ENCODE measurements at places on chromosomes 16 and 17.

DNA sequence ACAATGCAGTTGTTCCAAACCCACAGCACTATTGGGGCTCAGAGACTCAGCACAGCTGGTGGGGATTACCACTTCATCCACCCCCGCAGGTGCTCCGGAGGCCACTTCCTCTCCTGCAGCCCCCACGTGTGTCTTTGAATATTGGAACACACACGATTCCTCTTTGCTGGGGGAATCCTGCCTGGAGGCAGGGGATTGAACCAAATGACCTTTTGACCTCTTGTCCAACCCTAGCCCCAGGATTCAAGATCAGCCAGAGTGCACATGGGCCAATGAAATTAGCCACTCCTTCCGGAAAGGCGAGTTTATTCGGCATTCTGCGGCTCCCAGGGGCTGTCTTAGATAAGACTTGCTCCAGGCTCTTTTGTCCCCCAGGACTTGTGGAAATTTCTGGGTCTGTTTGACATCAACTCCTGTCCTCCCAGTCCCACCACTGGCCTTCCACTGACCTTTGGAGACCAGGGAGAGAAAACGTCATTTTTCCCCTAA is 350.2 kb downstream of the FOXL1 start:
- no peak for DNase-seq

DNA sequence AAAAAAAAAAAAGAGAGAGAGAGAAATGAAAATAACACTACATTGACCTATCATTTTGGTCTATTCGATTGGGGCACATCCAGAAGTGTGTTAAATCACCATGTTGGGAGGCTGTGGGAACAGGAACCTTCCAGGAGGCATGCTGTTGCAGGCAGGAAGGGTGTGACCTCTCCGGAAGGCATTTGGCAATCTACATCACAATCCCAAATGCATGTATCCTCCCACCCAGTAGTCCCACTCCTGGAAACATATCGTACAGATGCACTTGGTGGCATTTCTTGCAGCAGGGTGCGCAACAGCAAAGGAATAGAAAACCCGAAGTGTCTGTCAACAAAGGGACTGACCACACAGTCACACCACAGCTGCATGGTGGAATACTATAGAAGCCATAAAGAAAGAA is 7.9 kb downstream of the PLLP start:
- no peak for DNase-seq

DNA sequence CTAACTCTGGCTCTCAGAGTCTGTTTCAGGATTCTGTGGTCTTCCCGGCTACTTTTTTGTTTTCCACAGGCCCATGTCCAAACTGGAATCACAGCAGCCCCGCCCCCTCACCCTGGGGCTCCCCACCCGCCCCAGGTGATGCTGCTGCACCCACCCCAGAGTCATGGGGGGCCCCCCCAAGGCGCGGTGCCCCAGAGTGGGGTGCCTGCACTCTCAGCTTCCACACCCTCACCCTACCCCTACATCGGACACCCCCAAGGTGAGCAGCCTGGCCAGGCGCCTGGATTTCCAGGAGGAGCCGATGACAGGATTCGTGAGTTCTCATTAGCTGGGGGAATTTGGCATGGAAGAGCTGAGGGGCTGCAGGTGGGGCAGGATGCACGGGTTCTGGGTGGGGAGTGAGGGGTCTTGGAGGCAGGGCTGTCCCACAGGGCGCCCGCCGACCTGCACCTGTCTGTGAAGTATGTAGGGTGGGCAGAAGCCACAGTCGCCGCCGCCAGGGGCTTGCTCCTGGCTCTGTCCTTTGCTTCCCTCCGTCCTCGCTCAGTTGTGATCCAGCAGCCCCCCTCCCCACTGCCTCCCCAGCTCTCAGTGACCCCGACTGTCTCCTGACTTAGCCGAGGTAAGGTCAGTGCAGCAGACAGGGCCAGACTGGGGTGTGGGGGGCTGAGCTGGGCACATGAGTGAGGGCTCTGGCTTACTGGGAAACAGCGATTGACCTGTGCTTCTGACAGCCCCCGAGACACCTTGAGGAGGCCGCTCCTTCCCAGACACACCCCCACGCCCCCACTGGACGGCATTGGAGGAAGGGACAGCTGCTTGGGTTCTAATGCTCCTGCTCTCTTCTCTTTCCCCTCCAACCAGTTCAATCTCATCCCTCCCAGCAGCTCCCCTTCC is 10.0 kb downstream of the TUFM start:
- no peak for DNase-seq

DNA sequence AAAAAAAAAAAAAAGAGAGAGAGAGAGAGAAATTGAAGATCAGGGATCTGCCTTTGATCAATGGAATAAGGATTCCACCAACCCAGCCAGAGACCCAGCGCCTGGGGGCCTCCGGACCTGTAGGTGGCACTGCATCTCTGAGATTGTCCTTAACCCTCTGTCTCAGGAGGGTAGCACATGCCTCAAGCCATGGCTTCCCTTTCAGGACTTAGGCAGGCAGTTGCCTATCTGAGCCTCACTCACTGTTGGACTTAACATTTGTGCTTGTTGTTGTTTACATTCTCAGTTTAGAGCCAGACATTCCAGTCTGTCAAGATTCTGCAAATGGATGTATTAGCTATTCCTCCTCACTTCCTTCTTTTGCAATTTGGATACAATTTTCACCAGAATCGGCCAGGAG is 5.1 kb upstream of the SCNN1B start:
- peak; percentile 6 for DNase-seq

- no peak for DNase-seq
These were observed 39.8 kb upstream of the XYLT1 start for GRCh38 chr16:17510567-17510966.

DNA sequence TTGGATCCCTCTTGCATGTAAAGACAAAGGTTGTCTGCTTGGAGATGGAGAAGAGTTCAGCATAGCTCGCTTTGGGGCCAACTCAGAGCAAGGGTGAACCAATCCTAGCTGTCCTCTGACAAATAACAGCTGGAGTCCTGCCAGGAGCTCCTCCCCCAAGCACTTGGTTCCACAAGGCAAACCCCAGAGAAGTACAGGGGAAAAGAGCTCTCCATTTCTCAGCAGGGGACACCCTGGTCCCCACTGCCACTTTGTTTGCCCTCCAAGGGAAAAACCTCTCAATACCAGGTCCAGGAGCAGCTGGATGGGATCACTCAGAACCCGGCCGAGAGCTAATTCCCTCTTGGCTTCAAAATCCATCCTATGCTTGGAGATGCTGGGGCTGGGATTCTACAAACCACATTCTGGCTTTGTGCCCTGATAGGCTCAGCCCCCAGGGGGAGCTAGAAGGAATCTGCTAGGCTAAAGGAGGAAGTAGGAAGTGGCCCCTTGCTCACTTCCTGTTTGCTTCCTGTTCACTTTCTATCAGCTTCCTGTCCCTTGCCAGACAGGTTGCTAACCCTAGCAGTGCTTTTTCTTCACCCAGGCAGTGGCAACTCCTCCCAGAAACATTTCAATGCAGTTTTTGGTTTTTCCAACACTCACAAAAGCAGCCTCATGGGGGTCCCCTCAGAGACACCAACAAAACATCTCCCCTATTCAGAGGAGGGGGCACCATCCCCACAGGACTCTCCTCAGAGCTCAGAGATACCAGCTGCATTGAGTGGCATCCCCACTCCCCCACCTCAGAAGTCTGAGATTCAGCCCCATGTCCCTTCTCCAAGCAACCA is 30.7 kb downstream of the CDRT4 start:
- peak; percentile 93 for DNase-seq

DNA sequence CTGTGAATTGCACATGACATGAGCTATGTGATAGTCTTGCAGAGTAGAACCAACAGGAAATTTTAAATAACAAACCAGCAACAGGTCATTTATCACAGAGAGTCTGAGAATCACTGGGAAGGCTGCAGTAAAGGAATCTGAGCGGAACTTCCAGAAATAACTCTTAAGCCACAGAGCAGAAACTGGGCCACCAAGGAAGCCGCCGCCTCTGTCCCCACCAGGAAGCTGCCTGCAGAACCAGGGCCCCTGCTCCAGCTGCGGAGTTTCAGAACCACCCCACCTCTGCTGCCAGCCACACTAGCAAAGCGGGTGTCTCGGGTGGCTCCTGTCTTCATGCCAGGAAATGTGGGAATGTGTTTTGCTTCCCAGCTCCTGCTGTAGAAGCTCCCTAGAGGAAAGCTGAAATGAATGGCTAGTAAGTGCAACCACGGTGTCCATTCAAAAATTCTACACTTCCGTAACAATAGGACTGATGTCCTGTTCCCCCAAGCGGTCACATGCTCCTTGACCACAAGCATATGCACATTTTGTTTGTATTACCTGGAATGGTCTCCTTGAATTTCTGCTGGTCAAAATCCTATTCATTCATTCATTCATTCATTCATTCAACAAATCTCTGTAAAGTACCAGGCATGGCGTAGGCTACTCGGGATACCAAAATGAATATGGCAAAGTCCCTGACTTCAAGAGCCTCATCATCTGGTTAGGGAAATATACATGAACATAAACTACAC is 7.7 kb upstream of the ITPRIPL2 start:
- DNase-seq = no peak

GRCh38 chr16:85392756-85393673 is 220.1 kb upstream of the GSE1 start:
- DNase-seq = no peak

DNA sequence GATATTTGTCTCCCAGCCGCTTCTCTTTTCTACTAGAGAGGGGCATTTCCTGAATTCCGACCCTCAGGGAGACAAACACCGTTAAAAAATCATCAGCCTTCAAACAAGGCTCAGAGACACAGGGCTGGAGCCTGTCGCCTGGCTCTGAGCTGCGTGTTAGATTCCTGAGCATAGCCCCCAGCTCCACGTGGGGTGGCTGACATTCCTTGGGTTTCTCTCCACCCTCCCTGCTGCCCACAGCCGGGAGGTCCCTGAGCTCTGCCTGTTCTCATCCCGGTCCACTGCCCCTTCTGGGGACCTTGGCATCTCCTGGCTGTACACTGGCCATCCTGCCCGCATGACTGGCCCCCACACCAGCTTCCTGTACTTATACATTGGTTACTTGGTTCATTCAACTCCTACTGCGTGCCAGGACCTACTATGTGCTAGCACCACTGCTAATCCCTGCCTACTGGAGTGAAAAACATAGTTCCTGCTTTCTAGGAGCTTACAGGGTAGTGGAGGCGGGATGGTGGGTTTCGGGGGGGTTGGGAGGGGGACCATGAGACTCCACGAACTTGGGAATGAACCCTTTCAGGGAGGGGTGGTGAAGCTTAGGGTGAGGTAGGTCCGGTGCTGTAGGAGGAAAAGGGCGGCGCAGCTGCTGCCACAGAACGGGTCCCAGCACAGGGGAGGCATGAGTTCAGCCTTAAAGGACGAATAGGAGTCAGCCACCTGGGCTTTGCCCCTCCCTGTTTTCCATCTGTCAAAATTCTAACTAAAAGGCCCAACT is 52.1 kb upstream of the TMEM132E start:
- no peak for DNase-seq

GRCh38 chr16:80993834-80994233 is 12.9 kb downstream of the CMC2 start:
- peak; percentile 3 for DNase-seq

GRCh38 chr16:79169239-79169638 is 431.3 kb downstream of the MAF start:
- DNase-seq = no peak

DNA sequence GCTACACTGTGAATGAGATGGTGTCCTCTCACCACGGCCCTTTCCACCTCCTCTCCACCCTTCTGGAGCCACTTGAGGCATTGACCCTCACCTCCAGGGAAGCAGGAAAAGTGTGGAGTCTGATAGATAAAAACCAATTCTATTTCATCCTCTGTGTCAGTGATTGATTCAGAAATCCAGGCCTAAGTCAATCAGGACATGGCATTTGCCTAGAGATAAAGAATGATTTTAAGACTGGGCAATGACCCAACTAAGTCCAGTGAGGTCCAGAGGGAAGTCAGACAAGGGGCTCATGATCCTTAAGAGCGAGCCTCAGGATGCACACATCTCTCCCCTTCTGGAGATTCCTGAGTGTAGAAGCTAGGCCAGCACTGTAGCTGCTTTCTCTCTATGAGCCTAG is 41.1 kb upstream of the TNRC6A start:
- no peak for DNase-seq

Measured in NCI-H1092 treated with DMSO at 0.1 percent for 48 hours (cell line).